K562 (cell line): ENCODE measurements at places on chromosomes 5 and 9.

- DNase-seq, result peak; percentile 16
Measured at GRCh38 chr5:81428861-81429260, 34.9 kb upstream of the ACOT12 start.

- no peak for DNase-seq
Measured at GRCh38 chr5:63878788-63879187, 83.5 kb downstream of the HTR1A start.

GRCh38 chr5:35228310-35228709 lies 2.0 kb downstream of the PRLR start:
- no peak for DNase-seq

GRCh38 chr5:113901718-113902117 lies 388.2 kb downstream of the YTHDC2 start:
- DNase-seq, result no peak

DNA sequence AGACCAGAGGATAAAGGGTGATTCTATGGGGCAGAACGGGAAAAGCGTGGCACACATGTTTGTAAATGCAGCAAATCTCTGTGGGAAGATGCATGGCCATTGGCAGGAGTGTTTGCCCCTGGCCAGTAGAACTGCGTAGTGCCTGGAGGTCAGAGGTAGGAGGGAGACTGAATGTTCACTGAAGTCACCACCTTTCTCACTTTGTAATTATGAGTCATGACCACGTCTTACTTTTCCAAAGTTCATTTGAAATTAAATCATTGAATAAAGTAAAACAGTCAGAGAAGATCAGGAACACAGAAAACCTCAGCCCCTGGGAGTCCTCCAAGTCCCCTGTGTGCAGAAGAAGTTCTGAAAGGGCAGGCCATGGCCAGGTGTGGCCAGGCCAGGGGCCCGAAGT lies 4.6 kb downstream of the PTGES start:
- no peak for DNase-seq

DNA sequence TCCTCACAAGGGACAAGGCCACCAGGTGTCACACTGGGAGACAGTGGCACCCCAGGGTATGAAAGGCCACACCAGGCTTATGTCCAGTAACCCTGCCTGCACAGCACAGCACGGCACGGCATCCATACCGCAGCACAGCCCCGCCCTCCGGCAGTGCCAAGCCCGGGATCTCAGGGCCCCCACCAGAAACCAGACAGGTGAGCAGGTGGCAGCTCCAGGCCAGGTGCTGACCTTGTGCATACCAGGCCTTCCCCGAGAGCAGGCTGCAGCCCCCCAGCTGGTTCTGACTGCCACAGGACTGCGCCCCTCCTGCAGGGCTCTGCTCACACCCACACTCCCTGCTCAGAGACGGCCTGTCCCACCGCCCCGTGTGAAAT lies 56.5 kb downstream of the ADAMTS2 start:
- DNase-seq, result no peak

- DNase-seq, result peak; percentile 71
Measured at GRCh38 chr9:136372561-136373299, 739 bp downstream of the CARD9 start.

DNA sequence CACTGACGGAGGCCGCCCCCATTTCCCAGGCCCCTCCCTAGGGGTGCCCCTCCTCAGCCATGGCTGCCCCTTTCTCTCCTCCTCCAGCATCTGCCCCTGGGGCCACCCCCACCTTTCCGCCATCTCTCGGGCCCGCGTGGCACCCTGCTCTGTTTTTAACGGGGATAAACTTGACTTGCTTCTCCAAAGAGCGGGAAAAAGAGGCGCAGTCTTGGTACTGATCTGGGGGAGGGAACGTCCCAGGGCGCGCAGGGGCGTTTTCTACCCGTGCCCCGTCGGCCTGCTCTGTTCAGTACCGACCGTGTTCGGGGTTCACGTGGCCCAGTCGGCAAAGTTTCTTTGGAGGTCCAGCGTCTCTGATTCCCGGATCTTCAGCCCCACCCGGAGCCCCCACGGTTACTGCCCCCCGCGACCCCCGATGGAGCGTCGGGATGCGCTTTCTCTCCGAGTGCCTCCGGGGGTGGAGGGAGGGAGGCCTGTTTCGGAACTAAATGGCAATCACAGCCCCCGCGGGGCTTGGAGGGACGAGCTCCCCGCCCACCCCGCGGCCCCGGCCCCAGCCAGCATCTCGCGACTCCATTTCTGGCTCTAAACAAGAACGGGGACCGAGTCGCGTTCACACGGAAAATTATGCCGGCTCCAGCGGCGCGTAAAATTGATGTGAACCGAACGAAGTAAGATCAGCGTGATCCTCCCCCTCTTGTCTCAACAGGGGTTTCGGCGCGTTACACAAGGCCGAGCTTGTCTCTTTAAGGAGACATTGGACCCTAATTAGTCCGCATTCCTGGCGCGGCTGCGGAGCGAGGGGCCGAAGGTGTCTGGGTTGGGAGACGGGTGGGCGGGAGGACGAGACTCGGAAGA lies 1.1 kb upstream of the TLE4 start:
- DNase-seq, result peak; percentile 10

GRCh38 chr9:125551781-125552180 lies 155.2 kb downstream of the MAPKAP1 start:
- no peak for DNase-seq
